ENCODE measurements at places on chromosomes 4 and X.

- DNase-seq, result no peak
Observed at GRCh38 chr4:48175806-48176205, 41.8 kb upstream of the TXK start.

- DNase-seq, result no peak
Observed at GRCh38 chrX:42490111-42490510, 287.9 kb downstream of the PPP1R2C start.

- no peak for DNase-seq
Observed at GRCh38 chrX:20315140-20315539, 48.4 kb upstream of the RPS6KA3 start.

GRCh38 chrX:134601240-134601765 lies 57.0 kb downstream of the PLAC1 start:
- peak; percentile 60 for DNase-seq

- no peak for DNase-seq
Observed at GRCh38 chrX:44392767-44393166, 49.3 kb upstream of the EFHC2 start.

GRCh38 chr4:54289316-54289715 lies 60.2 kb downstream of the PDGFRA start:
- no peak for DNase-seq

DNA sequence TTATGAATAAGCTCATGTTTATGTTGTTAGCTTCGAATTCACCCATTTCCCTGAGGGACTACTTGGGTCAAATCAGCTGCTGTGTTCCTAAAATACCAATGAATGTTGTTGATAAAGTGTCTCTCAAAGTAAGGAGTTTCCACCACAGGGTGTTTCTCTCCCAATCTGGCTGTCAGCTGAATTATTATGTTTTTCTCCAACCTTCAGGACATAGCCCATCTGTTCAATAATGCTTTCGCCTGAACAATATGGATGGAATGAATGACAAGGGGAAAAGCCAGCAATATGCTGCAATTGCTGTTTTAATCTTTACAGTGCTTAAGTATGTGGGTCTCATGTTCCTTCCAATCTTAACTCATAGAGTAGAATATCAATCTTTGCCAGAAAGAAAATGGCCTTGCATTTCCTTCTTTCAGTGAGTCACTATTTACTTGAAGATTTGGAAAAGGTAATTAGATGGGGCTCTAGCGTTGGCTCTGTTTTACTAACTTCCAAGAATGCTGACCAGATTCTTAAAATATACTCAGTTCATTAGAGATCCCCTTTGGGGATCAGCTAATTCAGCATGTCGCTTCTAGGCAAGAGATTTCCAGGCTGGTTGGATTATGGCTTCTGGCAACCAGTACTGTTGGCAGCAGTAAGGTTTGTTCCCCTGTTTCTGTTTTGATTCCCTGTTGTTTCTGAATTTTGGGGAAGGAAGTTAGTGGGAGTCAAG lies 410.5 kb downstream of the PPP3CA start:
- DNase-seq, result no peak

DNA sequence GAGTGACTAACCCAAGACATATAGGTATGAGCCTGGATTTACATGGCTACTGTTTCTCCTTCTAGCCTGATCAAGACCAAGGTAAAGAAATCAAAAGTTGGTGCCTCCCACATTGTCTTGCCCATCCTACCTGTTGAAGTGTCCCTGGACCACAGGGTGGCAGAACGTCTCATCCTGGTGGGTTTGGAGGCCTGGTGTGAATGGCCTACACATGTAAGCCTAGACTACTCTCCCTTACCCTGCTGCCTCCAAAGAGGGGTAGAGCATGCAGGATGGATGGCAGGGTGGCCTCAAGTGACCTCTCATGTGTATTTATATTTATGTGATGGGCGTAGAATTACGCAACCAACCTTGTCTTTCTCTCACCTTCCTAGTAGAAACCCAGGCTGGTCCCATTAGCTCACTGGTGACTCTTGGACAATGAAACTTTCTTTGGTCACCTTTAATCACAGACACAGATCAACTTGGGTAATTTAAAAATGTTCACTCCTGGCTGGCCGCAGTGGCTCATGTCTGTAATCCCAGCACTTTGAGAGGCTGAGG lies 73.3 kb upstream of the SOD3 start:
- no peak for DNase-seq

DNA sequence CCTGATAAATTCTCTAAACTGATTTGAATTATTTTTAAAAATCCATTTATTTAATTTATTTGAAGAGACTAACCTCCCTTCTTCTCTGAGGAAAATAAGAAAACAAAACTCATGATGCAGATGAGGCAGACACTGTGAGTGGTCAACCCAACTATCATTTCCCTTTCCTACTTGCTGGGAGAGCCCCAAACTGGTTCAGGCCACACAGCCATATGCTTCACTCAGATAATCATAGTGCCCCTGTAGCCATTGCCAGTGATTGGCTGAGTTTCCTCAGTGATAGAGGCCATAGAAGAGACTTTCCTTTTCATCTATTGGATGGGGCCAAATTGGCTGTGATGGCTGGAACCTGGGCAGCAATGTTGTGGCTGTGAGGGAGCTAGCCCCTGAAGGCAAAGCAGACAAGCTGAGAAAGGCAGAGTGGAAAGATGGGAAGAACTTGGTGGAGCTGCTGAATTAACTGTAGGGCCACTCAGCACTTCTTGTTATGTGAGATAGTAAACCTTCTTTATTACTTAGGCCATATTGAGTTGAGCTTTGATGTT lies 49.8 kb downstream of the RAB33B start:
- DNase-seq, result no peak

GRCh38 chr4:39591290-39591689 lies 47.4 kb downstream of the SMIM14 start:
- DNase-seq, result no peak

DNA sequence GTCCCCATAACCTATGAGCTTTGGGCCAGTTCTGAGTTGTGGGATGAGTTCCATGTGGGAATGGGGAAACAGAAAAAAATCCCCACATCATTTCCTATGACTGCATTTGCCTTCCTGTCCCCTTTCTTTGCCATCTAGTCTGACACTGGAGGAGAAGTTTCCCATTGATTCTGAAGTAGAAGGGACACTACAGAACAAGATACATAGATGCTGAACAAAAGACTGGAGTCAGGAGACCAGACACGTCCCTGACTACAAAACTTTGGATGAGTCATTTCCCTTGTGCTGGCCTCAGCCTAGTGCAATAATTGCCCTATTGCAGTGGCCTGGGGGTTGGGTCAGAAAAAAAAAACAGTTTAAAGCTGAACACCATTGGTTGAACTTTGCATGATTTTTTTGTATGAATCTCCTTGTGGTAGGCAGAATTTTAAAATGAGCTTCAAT lies 22.1 kb downstream of the BEX3 start:
- DNase-seq, result peak; percentile 79

GRCh38 chr4:3683077-3683743 lies 83.0 kb upstream of the ADRA2C start:
- no peak for DNase-seq

GRCh38 chr4:119025916-119026661 lies 109.5 kb upstream of the MYOZ2 start:
- DNase-seq, result peak; percentile 94

- no peak for DNase-seq
Observed at GRCh38 chr4:182680234-182680653, 236.9 kb downstream of the DCTD start.

GRCh38 chr4:21890231-21890630 lies 58.3 kb downstream of the KCNIP4 start:
- DNase-seq, result no peak

- DNase-seq, result peak; percentile 43
Observed at GRCh38 chr4:26780539-26780938, 80.1 kb upstream of the STIM2 start.

DNA sequence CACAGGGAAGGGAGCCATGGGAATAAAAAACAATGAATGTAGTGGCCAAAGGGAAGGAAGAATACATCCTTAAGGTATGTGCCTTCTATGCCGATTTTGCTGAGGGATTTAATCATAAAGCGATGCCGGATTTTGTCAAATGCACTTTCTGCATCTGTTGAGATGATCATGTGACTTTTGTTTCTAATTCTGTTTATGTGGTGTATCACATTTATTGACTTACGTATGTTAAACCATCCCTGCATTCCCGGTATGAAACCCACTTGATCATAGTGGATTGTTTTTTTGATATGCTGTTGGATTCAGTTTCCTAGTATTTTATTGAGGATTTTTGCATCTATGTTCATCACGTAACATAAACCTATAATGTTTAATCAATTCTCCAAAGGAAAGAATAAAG lies 60.0 kb downstream of the SSX7 start:
- DNase-seq, result no peak

- peak; percentile 4 for DNase-seq
Observed at GRCh38 chr4:150818661-150819060, 196.4 kb downstream of the LRBA start.

DNA sequence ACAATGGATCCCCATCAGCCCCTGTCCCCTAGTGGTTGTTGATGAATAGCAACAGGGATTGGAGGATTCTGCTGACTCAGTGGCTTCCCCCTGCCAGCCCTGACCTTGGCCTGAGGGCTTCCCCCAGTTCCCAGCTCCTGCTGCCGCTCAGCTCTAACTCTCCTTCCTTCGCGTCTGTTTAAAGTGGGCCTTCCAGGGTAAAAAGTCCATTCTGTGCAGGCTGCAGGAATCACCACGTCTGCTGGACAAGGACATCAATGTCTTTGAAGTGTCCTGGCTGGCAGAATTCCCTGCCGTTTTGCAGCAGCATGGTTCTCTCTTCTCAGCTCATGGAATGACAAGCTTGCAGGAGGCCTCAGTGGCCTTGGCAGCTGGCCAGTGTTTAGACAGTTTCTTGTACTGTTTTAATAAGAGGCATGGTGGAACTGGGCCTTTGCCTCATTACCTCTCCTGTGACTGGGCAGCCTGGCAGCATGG lies 152.5 kb upstream of the STX18 start:
- DNase-seq, result peak; percentile 42

DNA sequence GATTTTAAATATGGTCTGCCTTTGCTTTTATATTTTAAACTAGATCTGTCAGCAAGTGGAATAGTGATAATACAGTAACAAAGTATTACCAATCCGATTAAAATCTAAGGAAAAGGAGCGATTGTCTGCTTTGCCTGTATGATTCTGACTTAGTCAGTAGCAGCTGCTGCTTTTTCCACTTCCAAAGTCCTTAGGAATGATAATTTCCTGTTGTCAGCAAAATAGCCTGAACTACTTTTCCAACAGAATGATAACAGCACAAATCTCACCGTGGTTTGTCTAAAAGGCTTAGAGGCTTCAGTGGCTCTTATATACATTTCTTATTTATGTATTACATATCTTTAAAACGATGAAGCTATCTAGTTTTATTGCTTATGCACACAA lies 290.0 kb downstream of the ANK2 start:
- DNase-seq, result no peak

- peak; percentile 70 for DNase-seq
Observed at GRCh38 chr4:54840992-54841768, 183.4 kb downstream of the KIT start.

DNA sequence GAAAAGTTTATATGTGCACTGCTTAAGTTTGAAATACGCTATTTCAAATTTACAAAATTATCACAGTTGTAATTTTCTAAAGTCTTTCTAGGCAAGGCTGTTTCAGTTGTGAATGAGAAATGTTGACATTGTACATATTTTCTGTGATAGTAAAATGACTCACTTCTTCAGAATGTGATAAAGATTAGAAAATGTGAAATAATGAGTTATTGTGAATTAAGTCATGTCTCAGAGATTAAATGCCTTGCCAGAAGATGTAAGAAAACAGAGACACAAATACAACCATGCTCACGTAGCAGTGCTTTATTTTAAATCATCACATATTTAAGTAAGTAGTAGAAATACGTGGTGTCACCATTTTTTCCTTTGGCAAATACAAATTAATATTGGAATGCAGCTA lies 768 bp downstream of the CLCN4 start:
- peak; percentile 14 for DNase-seq

GRCh38 chr4:156346959-156347385 lies 393.3 kb upstream of the CTSO start:
- DNase-seq, result no peak

- peak; percentile 100 for DNase-seq
Observed at GRCh38 chr4:76984788-76985211, 35.2 kb downstream of the SEPTIN11 start.
